CD4-positive, alpha-beta T cell treated with Interleukin-1 beta for 1 hour (primary cell): ENCODE measurements at places on chromosomes 12 and 14.

DNA sequence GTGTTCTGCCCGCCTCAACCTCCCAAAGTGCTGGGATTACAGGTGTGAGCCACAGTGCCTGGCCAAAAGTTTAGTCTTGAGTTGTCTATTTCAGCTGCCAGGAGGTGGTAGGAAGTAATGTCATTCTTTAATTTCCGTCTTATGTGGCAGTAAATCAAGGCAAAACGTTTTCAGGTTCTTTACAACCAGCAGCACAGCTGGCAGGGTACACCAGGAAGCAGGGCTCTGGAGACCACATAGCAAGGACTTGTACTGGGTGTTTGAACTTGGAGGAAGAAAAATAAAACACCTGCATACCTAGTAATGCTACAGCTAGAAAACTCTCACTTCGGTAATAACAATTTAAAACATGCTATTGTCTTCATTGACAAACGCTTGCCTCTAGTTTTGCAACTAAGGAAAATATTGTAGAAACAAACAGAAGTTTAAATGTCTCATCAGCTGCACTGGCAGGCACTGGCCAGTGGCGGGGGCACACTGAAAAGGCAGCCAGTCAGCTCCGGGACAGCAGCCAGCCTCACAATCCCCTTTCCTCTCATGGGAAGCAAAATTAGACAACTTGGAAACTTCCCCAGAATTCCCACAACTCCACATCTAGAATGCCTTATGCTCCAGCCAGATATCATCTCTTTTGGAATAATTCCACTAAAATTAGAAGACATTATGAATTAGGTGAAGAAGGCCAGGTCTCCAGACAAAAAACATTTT is 72.2 kb downstream of the CLIP1 start:
- no peak for DNase-seq

- DNase-seq, result no peak
Measured at GRCh38 chr12:119712721-119713120, 44.8 kb downstream of the PRKAB1 start.

DNA sequence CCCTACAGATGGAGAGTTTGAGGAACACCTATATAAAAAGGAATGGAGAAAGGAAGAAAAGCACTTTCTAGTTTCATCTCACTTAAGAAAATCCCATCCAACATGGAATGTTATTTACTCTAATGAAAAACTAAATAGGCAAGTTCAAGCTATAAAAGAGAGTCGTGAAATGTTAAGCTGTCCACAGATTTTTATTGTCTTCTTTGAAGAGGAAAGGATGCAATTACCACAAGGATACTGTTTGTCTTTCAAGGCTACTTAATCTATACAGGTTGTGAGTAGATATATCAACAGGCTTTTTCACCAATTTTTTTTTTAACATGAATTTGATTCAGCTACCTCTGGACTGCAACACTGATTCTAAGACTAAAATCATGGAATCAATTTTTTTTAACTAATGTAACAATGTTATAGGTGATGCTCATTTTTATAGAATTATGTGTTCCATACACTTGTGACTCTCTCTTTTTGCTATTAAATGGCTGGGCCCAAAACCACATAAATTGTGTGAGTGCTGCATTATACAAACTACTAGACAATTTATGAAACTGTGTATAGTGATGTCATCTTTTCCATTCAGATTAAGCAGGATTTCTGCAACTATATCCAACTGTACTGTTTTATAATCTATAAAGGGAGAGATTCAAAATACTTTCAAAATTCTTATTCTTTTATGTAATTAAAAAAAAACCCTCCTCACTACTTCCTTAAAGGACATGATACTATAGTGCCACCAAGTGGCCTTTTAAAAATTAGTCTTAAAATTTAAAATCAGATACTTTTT is 26.8 kb upstream of the BMAL2 start:
- DNase-seq, result no peak

GRCh38 chr14:91350813-91351511 is 66.7 kb downstream of the CCDC88C start:
- peak; percentile 50 for DNase-seq

DNA sequence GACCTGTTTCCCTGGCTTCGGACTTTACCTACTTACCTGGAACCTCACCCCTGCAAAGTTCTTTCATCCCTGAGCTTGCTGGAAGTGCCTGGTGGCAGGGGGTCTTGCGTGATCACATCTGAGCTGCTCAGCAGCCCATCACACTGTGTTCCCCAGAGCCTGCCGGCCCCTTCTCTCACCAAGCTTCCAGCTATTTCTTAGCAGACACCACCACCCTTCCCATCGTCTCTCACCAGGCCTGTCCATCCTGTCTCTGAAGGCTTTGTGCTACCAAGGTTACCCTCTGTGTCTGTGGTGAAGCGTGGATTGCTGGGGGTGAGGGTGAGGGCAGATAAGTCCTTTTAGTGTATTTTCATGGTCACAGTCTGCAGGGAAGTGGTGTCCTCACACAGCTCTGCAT is 78.8 kb upstream of the NRXN3 start:
- DNase-seq, result no peak

DNA sequence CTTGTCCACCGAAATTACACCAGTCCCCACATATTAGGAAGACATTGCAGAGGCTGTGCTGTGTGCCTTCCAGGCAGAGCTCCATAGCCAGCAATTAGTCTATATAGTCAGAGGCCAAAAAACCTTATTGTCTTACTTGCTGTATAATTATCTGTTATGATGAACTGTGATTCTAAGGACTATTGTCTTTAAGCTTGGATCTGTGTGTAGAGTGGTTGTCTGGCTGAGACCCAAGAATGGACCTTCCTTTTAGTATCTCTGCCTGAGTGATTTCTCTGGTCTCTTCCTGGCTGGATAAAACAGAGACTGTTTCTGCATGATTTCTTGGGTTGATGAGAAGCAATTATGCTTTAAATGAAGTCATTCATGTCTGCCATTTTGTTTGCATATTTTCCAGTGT is 465.3 kb downstream of the PRKD1 start:
- DNase-seq, result no peak

DNA sequence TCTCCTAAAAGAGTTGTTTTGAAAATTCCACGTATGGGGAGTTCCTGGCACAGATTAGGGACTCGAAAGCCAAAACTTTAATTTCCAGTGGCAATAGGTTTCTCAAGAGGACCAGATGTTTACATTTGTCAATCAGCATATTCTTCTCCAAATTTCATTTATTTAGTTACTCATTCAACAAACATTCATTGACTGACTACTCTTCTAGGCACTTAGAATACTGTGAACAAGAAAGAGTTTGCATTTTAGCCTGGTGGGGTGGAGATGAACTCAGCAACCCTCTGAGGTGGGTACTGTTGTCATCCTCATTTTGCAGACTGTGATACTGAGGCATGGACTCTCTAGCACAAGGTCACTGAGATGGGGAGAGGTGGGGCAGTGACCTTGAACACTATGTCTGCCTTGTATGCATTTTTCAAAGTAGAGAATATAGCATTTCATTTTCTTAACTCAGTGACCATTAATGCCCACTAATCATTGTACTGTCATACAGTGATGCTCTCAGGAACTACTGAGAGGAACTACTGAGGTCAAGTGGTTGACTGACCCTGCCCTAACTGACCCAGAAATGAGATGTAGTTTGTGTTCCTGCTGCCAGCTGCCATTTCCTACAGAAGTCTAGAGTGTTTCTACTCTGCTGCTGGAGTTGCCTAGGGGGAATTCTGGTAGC is 2.2 kb downstream of the L3HYPDH start:
- no peak for DNase-seq

DNA sequence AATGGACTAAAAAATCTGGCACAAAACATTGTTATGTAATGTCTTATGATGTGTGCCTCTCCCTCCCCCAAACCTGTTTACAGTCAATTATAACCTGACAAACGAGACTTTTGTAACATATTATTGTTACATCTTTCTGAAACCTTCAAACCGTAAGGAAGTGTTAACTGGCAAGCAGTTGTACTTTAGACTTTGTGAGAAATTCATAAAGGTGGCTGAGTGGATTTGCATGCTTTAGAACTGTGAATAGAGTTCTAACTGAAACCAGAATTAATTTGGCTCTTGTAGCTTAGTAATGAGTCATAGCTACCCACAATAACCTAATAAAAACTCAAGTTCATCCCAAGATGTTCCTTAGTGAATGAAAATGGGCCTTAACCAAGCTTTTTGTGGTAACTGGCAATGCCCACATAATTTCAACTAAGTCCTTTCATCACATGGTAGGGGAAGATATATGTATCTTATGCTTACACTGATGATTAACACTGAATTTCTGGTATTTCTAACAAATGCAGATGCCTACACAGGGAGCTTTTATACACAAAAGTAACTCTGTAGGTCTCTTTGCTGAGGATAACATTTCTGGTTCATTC is 29.7 kb downstream of the RAD9B start:
- DNase-seq, result no peak

DNA sequence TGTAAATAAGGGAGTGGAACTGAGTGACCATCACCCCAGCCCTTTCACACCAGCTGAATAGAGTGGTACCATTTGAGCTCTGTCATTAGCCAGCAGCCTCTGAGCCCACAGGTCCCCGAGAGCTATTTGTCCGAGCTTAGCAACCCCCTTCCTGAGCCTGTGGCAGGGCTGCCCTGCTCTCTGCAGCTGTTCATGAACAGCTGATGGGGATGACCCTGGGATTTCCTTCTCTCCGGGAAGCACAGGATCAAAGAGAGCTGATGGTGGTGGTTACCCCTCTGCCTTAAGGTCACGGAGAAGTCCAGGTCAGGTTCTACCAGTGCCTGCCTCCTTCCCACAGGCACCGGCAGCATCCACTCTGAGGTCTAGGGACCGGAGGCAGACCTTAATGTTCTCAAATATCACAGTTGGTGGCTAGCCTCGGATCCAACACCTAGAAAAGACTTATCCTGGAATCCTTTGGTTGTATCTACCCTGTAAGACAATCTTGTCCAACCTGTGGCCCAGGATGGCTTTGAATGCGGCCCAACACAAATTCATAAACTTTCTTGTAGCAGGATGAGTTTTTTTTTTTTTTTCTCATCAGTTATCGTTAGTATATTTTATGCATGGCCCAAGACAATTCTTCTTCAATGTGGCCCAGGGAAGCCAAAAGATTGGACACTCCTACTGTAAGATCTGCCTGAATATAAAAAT is 81.1 kb downstream of the ESRRB start:
- DNase-seq, result no peak

GRCh38 chr12:79266343-79267144 is 402.0 kb downstream of the SYT1 start:
- DNase-seq, result no peak

GRCh38 chr14:35351897-35352273 is 52.7 kb downstream of the NFKBIA start:
- no peak for DNase-seq

- no peak for DNase-seq
Measured at GRCh38 chr14:102050026-102050405, 36.8 kb downstream of the HSP90AA1 start.

- peak; percentile 59 for DNase-seq
Measured at GRCh38 chr12:52582971-52583456, 9.4 kb upstream of the KRT74 start.

DNA sequence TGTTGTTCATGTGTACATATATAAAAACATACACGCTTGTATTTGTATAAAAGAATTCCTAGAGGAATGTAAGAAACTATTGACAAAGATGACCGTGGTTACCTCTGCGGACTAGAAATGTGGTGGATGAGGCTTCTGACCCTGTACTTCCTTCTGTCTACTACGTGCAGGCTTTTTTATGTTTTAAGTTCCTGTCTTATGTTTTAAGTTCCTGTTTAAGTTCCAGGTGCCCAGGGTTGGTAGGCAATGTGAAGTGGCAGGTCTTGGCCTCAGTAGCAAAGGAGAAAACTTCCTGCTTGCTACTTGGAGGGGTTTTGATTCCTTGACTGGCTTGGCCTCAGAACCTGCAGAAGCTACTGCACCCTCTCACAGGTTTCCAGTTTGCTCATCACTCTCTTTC is 11.6 kb downstream of the POMT2 start:
- no peak for DNase-seq

DNA sequence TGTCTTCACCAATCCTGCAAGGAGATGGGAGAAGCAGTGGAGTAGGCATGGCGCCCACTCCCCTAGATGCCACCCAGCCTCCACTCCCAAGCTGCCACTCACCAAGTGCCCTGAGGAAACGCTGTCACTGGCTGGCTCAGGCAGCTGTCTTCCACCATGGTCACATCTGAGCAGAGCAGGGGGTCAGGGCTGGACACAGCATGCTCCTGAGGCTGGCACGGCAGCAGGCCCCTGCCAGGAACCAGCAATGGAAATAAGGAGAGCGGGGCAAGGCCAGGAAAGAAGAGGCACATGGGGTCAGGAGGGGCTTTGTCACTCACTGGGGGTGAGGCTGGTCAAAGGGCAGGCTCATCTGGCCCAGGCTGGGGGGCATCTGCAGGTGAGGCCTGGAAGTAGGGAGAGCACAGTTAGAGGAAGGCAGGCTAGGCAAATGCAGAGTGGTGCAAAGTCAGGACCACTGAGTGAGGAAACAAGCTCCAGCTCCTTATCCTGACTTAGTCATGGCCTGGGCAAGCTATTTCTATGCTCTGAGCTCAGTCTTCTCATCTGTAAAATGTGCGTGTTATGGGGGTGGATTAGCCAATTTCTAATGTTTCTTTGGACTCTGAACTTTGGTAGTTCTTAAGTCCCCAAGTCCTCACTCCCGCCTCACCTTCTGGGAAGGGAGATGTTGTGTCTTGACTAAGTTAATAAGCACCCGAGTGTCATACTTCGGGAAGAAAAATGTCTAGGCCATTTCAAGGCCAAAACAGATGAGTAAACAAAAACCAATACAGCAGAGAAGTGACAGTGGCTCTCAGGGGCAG is 8.0 kb downstream of the NAB2 start:
- DNase-seq, result no peak

- DNase-seq, result no peak
Measured at GRCh38 chr12:32486158-32486557, 86.8 kb downstream of the FGD4 start.

DNA sequence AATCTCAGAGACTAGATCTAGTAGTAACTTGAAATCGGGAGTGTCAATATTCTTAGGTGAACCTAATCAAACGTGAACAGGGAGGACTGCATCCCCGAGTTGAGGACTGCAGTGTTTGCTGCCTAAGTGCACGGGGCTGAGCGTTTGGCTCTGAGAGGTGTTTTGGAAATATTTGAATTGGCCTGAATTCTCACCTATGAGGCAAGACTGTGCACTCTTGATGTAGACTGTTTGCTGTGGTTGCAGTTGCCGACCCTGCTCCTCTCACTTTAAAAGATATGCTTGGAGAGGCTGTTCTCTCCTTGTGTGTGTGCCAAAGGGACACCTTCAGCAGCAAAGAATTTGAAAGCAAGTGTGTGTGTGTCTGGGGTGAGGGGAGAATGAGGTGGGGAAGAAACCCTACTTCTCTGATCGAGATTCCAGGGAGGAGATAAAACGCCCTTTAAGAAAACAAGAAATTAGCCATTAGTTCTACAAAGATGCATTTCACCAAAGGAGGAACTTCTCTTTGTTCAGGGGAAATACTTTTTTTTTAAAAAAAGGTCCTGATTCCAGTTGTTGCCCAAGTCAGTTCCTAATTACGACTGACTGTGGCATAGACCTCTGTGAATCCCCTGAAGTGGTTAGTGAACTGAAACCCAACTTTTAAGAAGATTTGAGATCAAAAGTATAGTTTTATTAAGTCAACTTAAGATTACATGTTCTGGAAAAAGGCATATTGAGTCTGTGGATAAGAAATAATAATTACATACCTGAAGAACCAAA is 106.6 kb downstream of the DYRK2 start:
- DNase-seq, result no peak
